ENCODE measurements at places on chromosomes 12 and 14.

DNA sequence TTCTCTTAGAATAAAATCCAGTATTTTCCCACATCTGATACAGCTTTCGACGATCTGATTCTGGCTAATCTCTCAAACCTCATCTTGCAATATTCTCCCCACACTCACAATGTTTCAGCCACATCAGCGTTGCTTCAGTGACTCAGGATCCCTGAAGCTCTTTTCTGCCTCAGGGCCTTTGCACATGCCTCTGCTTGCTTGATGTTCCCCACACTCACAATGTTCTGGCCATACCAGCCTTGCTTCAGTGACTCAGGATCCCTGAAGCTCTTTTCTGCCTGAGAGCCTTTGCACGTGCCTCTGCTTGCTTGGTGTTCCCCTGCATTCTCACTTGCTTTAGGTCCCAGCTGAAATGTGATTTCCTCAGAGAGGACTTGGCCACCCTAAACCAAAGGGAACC, 2.6 kb downstream of the C12orf42 start:
- DNase-seq: no peak

- no peak for DNase-seq
These were observed 155.5 kb downstream of the SLC15A5 start for GRCh38 chr12:16121953-16122352.

DNA sequence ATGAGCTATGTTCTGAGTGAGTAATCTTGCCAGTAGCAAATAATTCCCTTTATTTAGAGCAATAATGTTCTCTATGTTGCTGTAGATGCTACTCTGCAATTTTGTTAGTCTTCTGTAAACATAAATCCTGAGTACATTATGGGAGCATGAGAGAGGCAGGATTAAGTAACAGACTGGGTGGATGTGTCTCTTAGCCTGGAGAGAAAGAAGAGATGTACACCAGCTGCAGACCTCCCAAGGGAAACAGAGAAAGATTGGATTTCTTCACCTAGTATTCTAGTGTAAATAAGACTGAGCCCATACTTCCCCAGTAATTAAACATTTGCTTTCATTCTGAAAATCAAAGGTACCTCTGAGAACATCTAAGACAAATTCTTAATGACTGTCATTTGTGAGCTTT, 564.0 kb downstream of the TRHDE start:
- DNase-seq: no peak

DNA sequence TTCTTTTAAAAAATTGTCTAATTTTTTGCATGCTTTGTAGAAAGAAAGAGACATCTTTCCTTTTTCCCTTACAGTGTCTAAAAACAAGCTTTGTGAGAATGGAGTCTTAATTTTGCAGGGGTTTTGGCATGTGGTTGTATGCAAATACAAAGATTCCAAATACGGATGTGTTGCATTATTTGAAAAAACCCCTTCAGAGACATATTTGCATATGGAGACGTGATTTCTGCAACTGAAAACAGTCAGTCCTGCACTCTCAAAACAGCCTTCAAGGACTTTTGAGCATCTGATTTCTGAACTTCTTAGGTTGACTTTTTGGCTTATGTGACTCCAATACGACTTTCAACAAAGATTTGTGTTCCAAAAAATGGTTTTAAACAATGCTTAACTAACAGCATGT, 7.8 kb downstream of the IRAK3 start:
- no peak for DNase-seq

DNA sequence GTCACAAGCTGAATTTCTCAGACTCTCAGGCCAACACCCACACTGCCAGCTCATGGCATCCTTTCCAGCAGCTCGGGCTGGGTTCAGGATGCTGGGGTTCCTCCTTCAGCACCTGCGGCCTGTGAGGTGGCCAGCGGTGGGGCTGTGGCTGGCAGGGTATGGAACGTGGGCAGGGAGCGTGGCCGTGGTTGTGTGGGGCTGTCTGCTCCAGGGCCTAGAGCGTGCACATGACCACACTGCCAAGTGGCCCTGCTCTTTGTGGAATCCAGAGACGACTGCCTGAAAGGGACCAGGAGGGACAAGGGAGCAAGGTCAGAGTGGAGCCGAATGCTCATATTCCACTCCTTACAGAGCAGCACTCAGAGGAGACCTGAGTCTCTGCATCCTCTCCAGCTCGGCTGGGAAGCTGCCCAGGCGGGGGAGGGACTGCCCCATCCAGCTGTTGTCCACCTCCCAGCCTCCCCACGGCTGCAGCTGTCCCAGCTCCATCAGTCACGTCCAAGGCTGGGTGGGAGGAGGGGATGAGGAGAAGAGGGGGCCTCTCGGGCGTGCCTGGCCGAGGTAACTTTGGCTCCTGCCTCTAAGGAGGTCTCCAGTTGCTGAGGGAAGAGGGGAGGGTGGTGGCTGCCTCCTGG, 71.3 kb downstream of the TSPAN9 start:
- DNase-seq: peak; percentile 86

- DNase-seq: peak; percentile 27
These were observed 15.9 kb downstream of the GOLGA3 start for GRCh38 chr12:132812631-132813305.

DNA sequence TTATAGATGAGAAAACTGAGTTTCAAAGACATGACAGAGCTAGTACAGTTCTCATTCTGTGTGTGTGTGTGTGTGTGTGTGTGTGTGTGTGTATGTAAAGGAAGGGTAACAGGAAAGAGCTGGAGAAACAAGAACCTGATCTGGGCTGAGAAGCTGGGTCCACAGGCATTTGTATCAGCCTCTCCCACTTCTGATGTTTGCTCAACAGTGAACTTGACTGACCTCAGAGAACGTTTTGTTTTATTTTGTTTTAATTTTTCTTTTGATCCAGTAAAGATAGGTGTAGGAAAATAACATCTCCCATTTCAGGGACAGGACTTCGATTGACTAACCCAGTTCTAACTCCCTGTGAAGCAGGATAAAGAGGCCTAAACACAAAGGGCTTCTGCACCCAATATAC, 85.4 kb downstream of the STXBP6 start:
- no peak for DNase-seq

GRCh38 chr12:108090107-108090899, 38.8 kb upstream of the WSCD2 start:
- DNase-seq: no peak

- no peak for DNase-seq
These were observed 99.0 kb downstream of the GARIN6 start for GRCh38 chr12:99746538-99746937.

- peak; percentile 72 for DNase-seq
These were observed 180.8 kb downstream of the C12orf50 start for GRCh38 chr12:87848248-87848868.

DNA sequence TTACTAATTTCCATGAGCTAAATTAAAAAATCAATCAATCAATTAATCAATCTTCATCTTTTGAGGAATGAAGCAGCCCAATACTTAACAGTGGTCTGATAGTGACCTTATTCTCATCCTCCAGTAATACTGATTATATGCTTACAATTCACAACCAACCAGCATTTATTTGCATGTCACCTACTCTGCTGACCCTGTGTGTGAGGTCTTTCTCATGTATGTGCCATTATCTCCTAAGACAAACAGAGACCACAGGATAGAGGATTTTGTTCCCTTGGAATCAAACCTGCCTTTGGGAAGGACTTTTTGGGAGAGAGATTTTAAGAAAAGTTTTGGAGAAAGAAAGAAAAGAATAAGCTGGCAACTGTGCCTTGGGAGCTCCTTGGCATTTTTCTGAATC, 197.2 kb downstream of the NRXN3 start:
- no peak for DNase-seq

GRCh38 chr12:58961906-58962305, 41.6 kb upstream of the LRIG3 start:
- no peak for DNase-seq

- DNase-seq: no peak
These were observed 234.5 kb upstream of the SSTR1 start for GRCh38 chr14:37972941-37973887.

DNA sequence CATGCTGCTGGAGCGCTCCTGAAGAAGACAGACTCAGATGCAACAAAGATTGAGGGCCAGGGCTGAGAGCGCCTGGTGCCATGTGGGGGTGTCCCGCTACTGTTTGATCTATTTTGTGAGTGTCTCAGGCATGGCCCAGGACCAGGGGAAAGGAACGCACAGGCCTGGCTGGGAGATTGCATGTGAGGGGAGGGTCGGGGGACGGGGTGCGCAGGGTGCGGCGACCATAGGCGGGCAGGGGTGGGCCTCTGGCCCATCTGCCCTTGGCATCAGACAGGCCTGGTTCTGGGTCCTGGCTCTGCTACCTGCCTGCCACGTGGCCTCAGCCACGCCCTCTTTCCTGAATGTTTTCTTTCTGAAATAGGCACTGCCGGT, 47.5 kb downstream of the BEGAIN start:
- DNase-seq: no peak

DNA sequence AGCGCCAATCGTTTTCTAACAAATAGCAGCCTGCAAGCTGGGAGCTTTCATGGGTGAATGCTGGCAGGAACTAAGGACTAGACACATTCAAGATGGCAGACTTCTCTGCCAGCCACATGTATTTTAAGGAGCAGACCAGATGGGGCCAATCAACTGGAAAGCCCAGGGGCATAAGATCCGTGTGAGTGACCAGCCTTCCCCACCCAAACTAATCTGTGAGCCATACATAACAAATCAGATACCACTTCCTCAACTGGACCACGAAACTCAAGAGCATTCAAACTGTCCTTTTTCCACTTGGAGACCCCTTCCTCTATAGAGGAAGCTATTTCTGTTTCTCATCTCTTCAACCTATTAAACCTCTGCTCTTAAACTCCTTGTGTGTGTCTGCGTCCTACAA, 9.7 kb downstream of the TCL1B start:
- DNase-seq: no peak

GRCh38 chr12:120007272-120007671, 18.2 kb downstream of the BICDL1 start:
- DNase-seq: no peak

DNA sequence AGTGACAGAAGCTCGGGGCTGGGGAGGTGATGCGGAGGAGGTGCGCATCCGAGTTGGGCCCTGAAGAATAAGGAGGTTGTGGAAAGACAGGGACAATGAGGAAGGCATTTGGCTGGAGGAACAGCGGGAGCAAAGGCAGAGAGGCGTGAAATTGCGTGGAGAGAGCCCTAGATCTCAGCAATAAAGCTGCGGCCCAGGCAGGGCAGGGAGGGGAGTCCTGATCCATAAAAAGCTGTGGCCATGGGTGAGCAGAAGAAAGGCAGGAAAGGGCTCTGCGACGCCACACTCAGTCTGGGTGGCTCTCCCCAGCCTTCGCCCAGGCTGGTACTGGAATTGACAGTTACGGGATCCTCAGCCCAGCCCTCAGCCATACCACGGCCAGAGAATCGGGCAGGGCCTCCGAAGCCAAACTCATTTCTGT, 2.2 kb downstream of the FIGNL2 start:
- no peak for DNase-seq

GRCh38 chr12:66002812-66003211, 127.7 kb downstream of the LLPH start:
- DNase-seq: no peak
